ENCODE measurements at places on chromosomes 1 and 21.

- DNase-seq = no peak
Observed at GRCh38 chr1:6101826-6102531, 56.3 kb downstream of the KCNAB2 start.

DNA sequence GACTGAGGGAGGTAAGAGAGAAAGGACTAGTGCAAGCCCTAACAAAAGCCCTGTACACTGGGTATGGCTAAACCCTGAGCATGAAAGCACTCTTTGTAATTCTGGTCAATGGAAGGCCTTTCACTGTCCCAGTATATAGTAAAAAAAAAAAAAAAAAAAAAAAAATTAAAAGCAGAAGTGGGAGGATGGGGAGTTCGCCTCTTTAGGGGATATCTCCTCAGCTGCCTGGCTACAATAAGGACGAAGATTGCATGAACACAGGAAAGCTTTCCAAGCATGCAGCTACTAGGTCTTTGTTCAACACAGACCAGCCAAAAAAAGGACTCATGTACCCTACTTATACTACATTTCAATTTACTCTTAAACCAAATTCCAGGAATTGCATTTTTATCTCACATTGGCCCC is 59.1 kb downstream of the EIF4G3 start:
- no peak for DNase-seq

DNA sequence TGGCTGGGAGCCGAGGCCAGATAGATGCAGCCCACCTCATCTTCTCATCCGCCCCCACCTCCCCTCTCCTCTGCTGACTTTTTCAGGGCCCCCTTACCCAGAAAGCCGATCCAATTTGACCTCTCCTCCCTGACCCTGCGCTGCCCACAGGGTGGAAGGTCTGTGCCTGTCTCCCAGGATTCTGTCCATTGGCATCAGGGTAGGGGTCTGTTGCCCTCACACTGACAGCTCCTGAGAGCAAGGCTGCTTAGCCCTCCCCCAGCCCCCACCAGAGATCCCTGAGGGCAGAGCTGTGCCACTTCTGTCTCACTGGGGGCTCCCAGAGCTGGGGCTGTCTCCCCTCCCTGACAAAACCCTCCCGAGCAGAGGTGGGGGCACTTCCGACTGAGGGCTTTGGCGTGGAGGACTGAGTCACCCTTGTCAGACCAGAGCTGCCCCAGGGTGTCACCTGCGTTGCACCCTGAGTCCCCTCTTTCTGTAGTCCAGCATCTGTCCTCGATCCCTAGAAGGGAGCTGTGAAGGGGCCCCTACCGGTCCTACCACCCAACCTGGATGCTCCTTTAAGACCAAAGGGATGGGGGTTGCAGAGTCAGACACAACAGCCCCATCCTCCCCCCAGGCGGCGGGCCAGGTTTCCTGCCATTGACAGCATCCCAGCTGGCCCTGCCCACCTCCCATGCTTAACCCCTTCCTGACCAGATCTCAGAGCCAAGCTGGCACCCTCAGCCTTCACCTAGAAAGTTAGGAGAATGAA is 2.4 kb upstream of the FAM110D start:
- no peak for DNase-seq

GRCh38 chr1:12197483-12197880 is 30.7 kb downstream of the TNFRSF1B start:
- no peak for DNase-seq

- peak; percentile 35 for DNase-seq
Observed at GRCh38 chr21:37878946-37879660, 37.2 kb downstream of the KCNJ6 start.

GRCh38 chr1:111202707-111203623 is 2.5 kb upstream of the DENND2D start:
- no peak for DNase-seq

- no peak for DNase-seq
Observed at GRCh38 chr1:20376171-20376570, 85.5 kb downstream of the VWA5B1 start.

DNA sequence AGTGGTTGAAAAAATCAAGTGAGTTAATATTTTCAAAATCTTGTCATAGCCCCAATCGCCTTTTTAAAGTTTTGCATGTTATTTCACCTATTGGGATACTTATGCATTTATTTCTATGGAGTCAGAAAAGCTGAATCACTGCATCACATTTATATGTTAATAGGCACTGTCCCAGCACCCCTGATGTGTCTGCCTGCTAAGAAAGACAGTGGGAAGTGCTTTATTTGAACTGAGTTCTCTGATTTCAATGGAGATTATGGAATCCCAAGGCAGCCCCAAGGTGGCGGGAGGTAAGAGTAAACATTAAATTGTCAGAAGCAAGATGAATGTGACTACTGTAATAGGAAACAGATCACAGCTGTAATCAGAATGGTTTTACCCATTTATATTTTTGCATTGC is 2225.7 kb downstream of the NCAM2 start:
- DNase-seq = no peak

- no peak for DNase-seq
Observed at GRCh38 chr21:43302062-43302700, 124.8 kb downstream of the SIK1 start.

GRCh38 chr1:21165076-21165475 is 11.6 kb downstream of the EIF4G3 start:
- no peak for DNase-seq

DNA sequence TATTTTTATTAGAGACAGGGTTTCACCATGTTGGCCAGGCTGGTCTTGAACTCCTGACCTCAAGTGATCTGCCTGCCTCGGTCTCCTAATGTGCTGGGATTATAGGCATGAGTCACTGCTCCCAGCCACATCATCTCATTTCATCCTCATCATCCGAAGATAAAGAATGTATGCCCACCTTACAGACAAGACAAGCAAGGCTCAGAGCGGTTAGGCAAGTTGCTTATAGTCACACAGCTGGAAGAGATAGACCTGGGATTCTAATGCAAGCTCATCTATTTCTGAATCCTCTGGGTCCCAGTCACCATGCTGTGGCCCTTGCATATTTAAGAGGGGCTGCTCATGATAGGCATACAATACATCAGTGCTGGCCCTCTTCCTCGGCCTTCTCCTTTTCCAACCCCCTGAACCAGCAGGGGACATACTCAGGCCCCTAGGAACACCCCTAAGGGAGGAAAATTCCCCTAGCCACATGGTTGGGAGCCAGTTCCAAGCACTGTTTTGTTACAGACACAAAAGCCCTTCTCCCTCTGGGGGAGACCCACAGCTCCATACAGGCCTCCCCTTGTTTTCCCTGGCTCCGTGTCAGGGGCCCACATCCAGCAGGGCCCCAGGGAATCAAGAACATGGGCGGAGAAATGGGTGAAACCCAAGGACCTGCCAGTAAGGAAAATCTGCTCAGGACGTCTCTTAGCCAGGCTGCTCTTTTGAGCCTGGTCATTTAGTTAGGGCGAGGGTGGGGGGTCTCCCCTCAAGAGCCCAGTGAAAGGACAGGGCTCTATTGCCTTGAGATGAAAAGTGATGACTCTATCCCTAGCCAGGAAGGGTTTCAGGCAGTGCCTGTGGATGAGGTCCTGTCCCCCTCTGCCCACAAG is 6.9 kb downstream of the CSRP1 start:
- DNase-seq = no peak

GRCh38 chr1:44002165-44002564 is 10.8 kb downstream of the CCDC24 start:
- DNase-seq = no peak

DNA sequence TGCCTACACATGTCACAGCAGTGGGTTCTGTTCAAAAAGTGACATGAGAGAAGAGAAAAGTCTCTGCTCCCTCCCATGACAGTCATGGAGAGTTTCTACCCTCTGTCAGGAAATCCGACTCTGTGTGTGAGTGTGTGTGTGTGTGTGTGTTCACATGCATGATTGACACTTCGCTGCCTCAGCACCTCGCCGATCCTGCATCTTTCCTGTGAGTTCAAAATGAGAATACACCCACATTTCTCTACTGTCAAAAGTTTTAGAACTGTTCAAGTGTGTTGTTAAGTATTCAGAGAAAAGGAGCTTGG is 46.2 kb upstream of the COX20 start:
- DNase-seq = no peak

DNA sequence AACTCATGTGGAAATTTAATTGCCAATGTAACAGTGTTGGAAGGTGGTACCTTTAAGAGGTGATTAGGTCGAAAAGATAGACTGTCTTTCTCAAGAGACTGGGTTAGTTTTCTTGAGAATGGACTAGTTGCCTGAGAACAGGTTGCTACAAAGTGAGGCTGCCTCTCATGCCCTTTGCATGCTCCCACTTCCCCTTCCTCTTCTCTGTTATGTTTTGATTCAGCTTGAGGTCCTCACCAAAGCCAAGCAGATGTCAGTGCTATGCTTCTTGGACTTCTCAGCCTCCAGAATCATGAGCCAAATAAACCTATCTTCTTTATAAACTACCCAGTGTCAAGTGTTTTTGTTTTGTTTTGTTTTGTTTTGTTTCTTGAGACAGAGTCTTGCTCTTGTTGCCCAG is 187.0 kb upstream of the RUNX1 start:
- DNase-seq = no peak

GRCh38 chr1:26053718-26054560 is 8.0 kb upstream of the SLC30A2 start:
- no peak for DNase-seq

DNA sequence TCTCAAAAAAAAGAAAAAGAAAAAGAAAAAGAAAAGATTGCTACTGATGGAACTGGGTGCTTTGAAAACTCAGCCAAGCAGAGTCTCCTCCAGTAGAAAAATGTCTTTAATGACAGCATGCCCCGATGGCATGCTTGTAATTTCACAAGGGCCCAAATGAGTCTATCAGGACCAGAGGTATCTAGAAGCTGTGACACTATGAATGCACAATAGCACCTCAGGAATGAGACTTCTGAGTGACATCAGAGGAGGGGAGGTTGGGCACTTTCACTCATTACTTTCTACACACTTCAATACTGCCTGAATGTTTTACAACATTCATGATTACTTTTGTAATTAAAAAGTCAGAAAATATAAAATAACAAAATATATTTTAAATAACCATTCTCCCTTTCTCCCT is 15.1 kb upstream of the CD58 start:
- no peak for DNase-seq

DNA sequence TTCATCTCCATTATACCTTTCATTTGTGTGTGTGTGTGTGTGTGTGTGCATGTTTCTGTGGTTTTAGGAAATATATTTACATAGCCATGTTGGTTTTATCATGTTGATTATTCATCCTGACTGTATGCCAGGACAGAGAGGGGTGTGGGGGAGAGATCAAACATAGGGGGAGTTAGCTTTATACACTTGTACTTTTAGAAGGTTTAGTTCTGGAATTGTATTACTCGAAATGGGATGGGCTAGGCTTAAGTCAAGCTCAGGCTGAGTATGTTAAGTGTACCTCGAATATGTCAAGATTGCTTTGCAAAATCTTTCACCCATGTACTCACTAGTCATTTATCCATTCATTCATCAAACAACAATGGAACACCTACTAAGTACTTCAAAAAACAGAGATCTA is 123.3 kb downstream of the HMCN1 start:
- no peak for DNase-seq

GRCh38 chr1:11650331-11650991 is 3.8 kb downstream of the FBXO2 start:
- peak; percentile 75 for DNase-seq

- no peak for DNase-seq
Observed at GRCh38 chr1:241485145-241485544, 34.4 kb downstream of the FH start.
